NCI-H1417 treated with DMSO at 0.1 percent for 48 hours (cell line): ENCODE measurements at places on chromosomes 1 and 21.

DNA sequence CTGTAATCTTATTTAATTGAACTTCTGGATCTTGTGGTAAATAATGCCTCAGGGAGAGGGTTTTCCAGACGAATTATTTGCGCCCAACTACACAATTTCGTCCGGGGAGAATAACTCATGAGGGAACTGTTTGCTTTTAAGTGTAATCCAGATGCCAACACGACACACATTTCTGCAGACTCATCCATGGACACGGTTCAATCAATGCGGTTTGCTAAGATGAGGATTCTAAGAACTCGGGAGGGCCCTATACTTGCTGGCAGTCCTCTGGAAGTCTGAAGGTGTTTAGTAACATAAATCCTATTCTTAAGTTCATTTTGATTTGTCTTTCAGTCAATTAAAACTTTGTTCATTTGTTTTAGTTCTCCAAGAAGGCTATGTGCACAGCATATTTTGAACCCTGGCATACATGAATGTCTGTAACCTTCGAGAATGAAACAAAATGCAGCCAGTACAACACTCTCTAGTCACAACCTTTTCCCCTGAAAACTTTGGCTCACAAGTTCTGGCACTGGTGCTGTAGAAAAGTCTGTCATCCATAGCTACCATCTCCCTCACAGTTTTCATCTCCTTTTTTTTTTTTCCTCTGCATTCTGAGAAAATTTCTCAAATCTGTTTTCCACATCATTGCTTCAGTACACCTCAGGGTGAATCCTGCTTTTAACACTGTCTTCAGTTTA lies 38.8 kb downstream of the DIPK1A start:
- no peak for DNase-seq

DNA sequence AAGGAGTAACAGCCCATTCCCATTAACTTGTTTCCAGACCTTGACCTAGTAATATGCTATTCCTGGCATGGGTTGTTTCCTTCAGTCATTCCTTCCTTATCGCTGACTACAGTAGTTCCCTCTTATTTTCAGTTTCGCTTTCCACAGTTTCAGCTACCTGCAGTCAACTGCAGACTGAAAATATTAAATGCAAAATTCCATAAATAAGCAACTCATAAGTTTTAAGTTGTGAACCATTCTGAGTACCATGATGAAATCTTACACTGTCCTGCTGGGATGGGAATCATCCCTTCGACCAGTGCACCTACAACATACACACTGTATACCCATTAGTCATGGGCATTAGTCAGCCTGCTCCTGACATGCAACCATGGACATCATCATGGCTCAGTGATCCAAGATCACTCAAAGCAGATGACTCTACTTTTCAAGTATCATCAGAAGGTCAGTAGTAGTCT lies 66.7 kb downstream of the CCDC30 start:
- DNase-seq: no peak

DNA sequence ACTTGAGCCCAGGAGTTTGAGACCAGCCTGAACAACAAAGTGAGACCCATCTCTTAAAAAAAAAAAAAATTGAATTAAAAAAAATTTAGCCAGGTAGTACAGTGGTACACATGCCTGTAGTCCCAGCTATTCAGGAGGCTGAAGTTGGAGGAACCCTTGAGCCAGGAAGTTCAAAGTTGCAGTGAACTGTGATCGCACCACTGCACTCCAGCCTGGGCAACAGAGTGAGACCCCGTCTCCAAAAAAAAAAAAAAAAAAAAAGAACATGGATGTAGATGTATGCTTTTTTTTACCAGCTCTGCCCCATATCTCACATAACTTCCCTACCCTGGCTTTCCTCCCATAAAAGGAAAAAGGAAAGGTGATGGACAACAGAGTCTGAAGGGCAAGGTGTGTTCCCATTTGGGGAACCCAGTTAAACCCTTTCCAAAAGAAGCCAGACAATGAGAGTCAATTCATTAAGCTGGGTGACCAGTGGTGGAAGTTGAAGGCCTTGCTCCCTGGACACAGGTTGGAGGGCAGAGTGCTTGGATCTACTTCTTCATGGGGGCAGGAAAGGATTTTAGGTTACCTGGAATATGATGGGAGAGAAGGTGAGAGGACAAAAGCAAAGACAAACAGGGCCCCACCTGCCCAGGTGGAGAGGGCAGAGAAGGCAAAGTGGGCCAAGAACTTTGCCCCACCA lies 2.9 kb downstream of the KRTCAP2 start:
- no peak for DNase-seq

- DNase-seq: no peak
Observed at GRCh38 chr1:86640161-86640670, 64.2 kb upstream of the SH3GLB1 start.

GRCh38 chr1:182368358-182368757 lies 23.2 kb downstream of the GLUL start:
- no peak for DNase-seq

- DNase-seq: no peak
Observed at GRCh38 chr1:149965440-149965839, 28.8 kb upstream of the MTMR11 start.

GRCh38 chr1:58627221-58627620 lies 50.2 kb upstream of the TACSTD2 start:
- no peak for DNase-seq

DNA sequence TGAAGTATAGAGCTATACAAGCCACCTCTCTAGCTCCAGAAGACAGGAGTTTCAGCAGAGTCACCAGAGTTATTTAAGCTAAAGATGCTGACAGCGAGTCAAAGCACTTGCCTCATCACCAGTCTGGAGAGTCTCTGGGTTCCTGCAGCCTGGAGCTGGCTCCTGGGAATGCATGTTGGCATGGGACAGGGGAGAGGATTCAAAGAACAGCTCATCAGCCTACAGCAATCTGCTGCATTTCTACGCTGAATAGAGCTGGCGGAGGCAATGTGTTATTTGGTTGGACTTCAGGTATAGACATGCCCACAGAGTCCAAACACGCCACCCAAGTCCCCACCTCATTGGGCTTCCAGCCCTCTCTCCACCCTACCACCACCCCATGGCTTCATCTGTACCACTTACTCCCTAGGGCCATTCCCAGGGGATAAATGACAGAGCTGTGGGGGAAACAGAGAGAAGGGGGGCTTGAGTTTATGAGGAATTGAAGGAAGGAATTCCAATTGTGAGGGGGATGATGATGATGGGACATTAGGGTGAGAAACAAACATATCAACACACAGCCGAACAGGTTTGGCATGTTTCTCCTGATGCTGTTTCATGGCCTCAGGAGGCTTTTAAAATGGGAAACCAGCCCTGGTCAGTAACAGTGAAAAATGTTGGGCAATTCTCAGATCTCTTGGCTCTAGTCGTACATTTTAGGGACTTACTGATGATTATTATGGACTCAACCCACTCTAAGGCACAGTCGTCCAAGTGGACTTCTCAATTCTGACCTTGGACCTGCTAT lies 58.4 kb downstream of the PLEKHA6 start:
- no peak for DNase-seq

DNA sequence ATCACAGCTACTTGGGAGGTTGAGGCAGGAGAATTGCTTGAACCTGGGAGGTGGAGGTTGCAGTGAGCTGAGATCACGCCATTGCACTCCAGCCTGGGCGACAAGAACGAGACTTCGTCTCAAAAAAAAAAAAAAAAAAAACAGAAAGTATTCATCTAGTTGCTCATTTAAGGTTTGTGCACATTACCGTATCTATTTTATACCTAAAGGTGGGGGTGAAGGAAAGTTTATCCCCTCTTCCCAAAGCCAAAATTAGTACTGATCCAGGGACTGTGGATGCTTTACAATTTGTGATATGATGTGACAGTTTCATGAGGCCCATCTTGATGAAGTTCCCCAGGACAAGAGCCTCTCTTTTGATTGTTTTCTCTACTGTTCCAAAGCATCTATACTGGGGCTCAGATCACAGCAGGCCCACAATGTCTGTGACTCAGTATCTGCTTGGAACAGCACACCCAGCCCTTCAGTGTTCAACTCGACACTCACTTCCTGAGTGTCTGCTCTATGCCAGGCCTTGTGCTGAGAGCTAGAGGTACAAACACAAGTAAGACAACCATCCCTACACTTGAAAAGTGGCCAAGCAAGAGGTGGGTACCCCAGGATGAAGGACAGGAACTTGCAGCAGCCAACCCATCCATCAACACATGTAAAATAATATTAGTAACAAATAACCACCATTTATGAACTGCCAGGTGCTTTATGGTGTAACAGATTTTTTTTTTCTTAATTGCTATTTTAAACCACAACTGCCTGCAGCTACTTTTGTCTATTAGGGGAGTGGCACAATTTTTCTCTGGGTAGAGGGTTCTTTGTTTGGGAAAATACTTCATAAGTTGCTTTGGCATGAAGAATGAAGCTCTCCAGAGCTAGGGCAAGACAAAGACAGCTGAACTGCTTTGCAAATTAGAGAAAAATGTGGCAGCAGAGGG lies 29.0 kb upstream of the KHDRBS1 start:
- no peak for DNase-seq

DNA sequence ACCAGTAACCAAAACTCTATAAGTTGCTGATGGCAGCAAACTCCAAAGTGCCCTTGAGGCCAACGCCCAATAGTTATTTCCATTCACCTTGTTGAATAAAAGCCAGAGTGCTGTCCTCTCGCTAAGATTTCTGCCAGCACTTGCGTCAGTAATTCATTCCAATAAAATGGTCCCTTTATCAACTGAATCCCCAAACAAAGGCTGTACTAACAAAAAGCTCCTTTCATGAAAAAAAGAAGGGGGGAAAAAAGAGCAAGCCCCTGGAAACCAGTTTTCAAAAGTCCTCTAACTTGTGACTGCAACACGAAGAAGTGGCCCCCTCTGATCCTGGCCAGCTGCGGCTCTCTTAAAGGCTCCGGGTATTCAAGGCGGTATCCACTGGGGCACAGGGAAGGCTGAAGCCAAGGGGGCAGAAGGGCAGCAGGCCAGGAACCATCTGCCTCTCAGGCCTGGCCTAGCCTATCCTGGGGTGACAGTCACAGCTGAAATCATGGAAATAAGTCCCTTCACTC lies 55.8 kb upstream of the ZNF326 start:
- DNase-seq: no peak

- no peak for DNase-seq
Observed at GRCh38 chr1:226973371-226973897, 33.3 kb downstream of the COQ8A start.

- DNase-seq: no peak
Observed at GRCh38 chr1:18178111-18178510, 70.5 kb downstream of the IGSF21 start.

DNA sequence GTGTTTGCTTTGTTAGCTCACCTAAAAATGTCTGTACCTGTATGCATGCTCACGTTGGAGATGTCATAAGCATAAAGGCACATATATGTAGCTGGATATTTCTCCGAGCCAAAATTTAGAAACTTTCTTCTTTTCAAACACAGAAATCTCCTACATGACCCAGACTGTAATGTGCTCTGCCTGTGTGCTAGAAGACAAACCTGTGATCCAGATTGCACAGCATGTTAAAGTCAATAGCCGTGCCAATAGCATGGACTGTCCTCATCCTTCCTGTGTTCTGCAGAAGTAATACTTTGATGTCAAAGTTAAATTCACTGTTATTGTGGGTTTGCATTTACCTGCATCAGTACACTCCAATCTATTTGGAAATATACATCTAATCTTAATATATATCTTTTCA lies 346.2 kb upstream of the ZRANB2 start:
- no peak for DNase-seq

- DNase-seq: no peak
Observed at GRCh38 chr21:28337315-28337714, 655.4 kb downstream of the LTN1 start.

DNA sequence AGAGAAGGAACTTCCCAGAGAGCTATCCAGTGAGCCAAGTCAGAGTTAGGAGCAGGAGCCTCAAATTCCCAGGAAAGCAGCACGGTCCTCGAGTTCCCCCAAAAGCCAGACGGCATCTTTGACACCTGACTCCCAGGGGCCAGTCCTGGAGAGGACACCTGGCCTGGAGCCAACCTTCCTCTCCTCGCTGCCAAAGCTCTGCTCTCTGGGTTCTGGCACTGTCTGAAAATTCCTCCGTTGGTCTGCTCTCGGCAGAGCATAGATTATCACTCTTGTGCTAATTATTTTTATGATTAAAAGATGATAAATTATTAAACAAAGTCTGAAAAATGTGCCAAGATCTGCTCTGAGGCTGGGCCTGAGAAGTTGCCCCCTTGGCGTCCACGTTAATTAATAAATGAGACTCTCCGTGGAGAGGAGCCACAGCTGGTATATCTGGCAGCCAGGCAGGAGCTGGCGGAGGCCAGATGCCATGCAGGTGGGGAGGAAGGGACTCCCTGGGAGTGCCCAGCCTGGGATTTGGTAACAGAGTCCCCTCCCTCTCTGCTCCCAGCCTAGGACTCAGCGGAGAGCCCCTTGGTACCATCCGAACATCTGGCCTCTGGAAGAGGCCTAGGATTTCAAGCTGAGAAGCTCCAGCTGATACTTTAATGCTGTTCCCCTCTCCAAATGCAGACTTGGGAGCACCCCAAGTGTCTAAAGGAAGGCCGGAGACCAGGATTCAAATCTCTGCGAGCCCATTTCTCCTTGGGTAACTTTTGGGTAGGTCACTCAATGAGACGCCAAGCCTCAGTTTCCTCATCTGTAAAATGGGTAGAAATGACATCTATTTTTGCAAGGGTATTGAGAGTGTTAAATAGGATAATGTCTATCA lies 163.7 kb upstream of the POU3F1 start:
- DNase-seq: no peak

GRCh38 chr1:176604461-176604860 lies 141.5 kb downstream of the PAPPA2 start:
- no peak for DNase-seq

DNA sequence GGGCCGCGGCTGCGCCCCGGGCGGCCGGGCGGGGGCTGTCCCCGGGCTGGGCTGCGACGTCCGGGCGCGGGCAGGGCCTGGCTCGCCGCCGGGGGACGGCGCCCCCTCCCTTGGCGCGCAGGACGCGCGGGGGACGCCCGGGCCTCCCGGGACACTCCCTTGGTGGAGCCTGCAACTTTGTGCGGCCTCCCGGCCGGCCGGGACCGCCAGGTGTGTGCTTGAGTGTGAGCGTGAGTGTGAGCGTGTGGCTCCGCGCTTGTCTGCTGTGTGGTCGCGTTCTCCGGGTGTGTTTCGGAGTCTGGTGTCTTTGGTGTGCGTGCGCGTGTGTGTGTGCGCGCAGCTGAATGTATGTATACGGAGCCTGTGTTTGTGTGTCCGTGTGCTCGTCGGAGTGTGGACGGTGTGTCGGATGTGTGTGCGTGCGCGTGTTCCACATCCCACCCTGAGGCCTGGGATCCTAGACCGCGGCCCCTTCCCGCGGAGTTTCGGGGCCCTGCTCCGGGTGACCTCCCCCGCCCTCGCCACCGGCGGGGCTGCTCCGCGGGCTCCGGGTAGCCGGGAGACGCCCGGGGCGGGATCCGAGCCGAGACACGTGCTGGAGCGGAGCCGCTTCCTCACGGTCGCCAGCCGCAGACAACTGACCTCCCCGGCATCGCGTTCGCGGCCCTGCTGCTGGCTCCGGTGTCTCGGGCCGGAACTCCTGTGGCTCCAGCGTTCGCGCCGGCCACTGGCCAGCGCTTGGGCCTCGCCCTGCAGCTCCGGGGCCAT lies 1.7 kb downstream of the PTPRU start:
- DNase-seq: no peak
